Hematopoietic multipotent progenitor cell treated with erythropoietin and hydrocortisone succinate and interleukin-3 and kit ligand, for 4 days (in vitro differentiated cells): ENCODE measurements at places on chromosomes 5 and 9.

DNA sequence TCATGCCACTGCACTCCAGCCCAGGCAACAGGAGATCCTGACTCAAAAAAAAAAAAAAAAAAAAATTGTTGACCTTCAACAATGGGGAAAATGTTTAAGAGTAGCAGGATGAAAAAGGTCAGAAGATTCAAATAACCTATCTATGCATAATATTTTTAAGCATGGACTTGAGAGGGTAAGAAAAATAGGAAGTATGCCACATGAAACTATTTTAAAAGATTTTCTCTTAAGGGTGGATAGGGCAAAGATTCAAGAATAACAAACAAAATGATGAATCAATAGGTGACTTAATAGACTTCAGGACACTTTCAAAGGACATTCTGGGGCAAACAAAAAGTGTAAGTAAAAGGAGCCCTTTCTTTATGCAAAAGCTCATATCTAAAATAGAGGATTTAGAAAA, 3.2 kb downstream of the TEX48 start:
- DNase-seq, result no peak

DNA sequence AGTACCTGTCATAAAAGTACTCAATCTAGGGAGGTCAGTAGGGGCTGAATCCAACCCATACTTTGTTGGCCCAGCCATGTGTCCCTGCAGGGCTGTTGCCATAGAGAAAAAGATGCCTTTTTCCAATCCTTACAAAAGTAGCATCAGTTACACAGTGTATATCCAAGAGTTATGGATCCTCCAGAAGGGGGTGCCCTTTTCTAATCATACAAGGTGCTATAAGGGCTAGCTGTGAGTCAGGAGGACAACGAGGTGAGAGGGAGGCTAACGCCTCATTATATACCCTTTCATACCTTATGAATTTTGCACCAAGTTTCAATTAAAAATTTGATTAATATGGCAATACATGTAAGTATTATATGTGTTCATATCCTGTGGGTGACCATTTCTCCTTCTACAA, 4.8 kb downstream of the KIAA0825 start:
- DNase-seq, result peak; percentile 67

DNA sequence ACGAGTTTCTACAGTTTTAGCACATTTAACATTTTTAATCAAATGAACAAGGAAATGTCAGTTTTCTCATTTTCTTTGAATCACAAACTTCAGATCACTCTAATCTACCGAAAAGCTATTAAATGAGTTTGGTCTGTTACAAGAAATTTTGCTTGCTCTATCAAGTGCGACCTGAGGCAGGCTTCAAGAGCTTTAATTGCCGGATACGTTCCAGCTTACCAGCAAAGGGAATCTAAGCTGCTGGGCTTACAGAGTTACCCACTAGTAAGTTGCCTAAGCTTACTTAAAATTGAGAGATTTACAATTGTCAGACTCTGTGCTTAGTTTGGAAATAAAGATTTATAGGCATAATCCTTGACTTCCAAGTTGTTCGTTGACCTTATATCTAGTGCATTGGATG, 10.6 kb downstream of the SCGB3A1 start:
- DNase-seq, result no peak

GRCh38 chr9:1096155-1096964, 46.2 kb downstream of the DMRT2 start:
- DNase-seq, result no peak
